ENCODE measurements at places on chromosomes 4 and X.

GRCh38 chrX:19630228-19630627 is 114.9 kb upstream of the MAP3K15 start:
- no peak for DNase-seq

DNA sequence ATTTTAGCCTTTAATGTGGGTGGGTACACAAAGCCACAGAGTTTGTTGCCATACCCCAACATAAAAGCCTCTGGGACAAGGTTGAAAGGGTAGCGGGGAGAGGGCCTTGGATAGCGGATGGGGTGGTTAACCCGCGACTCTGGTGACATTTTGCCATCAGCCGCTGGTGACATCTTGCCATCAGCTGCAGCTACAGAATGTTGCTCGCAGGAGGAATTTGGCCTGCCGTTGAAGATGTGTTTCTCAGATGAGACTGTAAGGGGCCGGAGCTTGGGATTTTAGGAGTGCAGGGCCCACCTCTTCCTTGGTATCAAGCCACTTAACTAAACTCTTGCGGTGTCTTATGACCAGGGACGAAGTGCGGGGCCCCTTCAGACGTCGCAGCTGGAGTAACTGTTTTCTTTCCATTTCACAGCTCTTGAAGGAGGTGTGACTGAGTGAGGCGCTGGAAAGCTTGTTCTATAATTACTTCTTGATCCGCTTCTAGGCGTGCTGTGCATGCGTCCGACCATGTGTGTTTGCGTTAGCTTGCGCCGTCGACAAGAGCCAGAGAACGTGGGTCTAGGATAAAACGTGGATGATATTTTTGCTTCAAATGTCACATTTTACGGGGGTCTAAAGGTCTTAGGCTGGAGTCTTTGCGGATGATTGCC is 820 bp upstream of the RASL11B start:
- no peak for DNase-seq

DNA sequence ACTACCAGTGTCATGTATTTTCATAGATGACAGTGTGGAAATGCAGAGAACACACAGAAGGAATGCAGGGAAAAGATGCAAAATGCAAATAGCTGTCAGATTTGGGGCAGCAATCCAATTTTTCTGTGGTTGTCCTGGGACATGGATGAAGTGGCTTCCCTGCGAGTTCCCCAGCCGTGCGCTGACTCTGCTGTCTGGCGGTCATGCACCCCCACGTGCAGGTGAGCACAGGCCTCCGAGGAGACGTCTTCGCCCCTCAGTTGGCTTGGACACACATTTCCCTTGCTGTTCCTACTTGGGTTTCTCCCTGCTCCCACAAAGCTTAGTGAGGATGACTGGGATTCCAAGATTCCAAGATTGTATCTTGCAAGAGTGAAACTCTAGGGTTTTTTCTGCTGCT is 24.4 kb downstream of the BLOC1S4 start:
- DNase-seq = no peak

DNA sequence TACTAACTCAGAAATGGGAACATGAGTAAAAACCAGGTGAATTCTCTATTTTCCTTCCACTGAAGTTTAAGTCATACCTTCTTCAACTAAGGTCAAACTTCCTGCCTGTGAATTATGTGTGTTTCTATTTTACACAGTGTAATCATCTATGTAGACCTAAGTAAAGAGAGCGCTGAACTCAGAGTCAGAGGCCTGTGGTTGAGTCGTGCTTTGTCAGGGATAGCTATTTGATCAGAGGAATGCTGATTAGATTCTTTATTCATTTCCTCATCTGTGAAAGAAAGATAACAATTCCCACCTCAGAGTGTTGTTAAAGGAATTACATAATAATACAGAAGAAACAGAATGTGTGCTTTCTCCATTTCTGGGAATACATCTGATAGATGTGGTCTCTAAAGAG is 654.1 kb downstream of the STIM2 start:
- DNase-seq = no peak

GRCh38 chr4:47031751-47032404 is 511 bp downstream of the GABRB1 start:
- DNase-seq = no peak

- no peak for DNase-seq
These were observed 56.6 kb upstream of the ALB start for GRCh38 chr4:73347497-73347896.

- no peak for DNase-seq
These were observed 60.9 kb upstream of the TXK start for GRCh38 chr4:48194971-48195370.

DNA sequence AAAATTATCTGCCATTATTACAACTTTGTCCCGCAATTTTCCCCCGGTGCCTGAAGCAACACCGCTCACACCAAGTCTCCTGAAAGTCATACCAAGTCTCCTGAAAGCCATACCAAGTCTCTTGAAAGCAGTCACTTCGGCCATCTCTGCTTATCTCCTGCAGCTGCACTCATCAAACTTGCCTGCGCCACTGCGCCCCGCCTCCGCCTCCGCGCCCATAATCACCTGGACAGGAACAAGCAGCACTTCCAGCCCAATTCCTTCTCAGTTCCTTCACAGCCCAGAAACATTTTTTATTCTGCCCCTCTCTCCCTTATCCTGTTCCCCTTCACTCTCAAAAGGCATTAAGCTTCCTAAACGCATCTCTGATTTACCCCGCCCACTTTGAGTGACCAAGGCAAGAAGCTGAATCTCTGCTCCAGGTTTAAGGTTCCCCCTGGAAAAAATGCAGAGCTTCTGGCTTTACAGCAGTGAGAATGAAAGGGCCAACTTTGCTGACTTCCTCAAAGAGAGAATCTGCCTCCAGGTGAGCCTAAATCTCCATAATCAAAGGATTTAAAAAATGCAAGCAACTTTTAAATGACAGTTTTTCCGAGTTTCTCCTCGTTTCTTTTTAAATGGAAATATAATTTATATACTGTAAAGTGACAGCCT is 7.7 kb downstream of the GPR50 start:
- no peak for DNase-seq

DNA sequence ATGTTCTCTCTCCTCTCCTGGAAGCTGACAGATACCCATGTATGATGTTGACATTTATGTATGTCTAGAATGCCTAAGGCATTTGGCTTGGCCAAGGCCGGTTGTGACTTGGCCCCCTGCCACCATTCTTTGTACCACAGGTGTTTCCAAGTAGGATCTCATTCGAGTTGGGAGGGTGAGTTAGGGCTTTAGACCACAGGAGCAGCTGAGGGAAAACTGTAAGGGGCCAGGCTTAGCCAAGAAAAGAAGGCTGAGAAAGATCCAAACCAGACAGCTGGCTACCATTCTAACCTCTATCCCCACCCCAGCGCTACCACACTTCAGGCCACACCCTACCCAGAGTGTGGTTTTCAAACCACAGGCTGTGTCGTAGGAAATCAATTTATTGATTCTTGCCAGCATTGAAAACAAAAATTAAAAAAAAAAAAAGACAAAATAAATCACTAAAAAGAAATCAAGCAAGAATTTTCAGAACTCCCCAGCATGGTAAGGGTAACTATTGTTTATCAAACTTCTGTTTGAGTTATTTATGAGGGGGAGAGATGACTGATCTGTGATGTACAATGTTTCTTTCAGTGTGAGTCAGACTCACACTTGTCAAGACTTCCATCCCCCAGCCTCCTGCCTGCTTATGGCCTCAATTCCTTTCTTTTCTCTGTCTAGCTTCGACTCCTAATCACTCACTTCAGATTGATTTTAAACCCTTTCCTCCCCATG is 9.9 kb downstream of the TMSB4X start:
- DNase-seq = no peak

- no peak for DNase-seq
These were observed 127.9 kb upstream of the PPP3CA start for GRCh38 chr4:101475246-101475645.

DNA sequence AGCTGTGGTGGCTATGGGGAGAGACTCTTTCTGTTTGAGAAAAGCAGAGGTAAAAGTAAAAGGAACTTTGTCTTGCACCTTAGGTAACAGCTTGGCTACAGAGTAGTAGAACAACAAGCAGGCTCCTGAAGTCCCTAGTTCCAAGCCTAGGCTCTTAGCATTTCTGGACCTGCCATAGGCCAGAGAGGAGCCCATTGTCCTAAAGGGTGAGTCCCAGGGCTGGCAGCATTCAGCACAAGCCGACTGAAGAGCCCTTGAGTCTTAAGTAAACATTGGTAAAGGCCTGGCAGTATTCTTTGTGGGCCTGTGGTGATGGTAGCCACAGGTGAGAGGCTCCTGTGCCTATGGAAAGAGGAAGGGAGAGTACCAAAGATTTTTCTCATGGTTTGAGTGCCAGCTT is 38.2 kb downstream of the CSN3 start:
- no peak for DNase-seq

GRCh38 chrX:23844502-23845138 is 61.6 kb downstream of the SAT1 start:
- DNase-seq = no peak

- DNase-seq = no peak
These were observed 57.1 kb upstream of the NPFFR2 start for GRCh38 chr4:71974681-71975080.

DNA sequence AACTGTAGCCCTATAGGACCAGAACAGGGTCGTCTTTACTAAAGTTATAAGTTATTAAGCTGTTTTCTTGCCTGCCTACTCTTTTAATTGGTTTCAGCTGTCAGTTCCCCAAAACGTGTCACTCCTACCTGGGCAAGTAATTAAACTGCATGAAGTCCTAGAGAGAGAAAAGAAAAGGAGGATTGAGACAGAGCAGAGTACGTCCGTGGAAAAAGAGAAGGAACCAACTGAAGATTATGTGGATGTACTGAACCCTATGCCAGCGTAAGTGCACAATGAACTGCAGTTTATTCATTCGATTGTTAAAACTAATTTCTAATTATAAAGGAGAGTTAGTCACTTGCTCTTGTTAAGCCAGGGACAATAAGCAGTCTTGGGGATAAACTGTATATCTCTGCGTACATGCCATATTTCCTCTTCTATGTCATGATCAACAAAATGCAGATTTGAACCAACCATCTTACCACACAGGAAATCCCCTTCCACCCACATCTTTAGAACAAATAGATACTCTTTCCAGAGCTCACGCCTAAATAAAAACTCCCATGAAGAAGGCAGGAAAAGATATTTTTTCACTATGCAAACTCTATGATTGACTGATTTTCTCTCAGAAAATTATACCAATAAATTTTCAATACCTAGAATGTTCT is 22.8 kb downstream of the STAP1 start:
- DNase-seq = no peak

All from coronary artery (tissue), 2 donors.